ENCODE measurements at places on chromosomes 5 and 9.

DNA sequence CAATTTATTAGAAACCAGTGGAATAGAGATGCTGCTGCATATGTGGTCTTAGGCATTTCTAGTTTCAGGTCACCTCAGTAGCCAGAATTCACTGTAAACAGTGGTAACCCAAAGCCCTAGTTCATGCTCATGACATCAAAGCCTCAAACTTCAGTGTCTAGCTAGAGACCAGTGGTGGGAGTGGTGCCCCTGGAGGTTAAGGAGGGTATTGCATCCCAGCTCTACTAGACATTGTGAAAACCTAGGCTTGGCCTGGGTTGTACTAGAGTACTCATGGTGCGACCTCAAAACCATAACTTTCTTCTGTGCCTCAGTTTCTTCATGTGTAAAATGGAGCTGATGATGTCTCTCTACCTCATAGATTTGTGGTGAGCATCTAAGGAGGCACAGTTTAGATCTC is 18.8 kb downstream of the COL5A1 start:
- DNase-seq = no peak

DNA sequence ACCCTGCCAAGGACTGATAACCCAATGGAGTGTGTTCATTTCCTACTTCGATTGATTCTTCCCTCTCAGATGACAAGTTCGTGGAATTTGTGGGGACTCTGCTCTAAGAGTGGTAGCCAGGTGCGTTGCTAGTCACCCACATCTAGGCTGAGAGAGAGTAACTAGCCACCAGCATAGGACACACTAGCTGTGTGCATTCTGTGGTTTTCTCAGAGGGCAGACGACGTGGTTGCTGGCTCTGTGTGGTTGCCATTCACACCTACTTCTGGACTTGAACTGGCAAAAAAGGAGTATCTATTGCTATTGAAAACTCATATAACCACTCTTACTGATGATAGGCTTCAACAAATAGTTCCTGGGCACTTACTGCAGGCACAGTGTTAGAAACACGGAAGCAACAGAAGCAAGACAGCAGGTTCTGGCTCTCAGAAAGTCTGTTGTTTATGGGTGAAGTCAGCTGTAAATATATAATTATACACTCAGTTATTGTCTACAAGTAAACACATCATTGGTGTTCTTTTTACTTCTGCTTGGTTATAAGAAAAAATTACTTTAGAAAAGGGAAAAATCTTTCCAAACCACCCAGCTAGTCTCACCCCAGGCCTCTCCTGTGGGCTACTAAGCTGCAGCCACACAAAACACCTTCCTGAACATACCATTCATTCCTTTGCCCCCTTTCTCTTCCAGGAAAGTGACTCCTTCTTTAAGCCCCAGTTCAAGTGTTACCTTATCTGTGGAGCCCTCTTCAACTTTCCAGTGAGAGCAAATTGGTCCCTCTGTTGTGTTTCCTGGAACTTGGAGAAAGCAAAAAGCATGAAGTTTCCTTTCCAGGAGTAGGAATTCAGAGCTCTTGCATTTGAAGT is 151.1 kb upstream of the HAPLN1 start:
- no peak for DNase-seq

- no peak for DNase-seq
Measured at GRCh38 chr5:71697967-71698366, 21.1 kb upstream of the CARTPT start.

- DNase-seq = no peak
Measured at GRCh38 chr5:43620944-43621505, 18.0 kb downstream of the NNT start.

Data from SHP77 treated with DMSO at 0.1 percent for 48 hours (cell line).